Femur (tissue), 1 donor: ENCODE measurements at places on chromosomes 16 and 17.

DNA sequence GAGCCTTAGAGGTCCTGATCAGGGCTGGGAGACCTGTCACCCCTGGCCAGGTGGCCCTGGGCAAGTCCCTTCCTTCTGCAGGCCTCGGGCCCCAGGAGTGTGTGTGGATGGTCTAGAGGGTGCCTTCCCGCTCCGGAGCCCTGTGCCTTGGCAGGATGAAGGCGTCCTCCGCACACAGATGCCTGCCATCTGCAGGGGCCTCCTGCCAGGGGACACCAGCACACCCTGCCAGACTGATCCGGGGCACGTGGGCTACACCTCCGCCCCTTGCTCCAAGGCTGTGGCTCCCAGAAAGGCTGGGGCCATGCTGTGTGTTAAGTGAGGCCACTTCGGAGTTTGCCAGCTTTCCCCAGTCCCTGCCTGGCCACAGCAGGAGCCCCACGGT, 30.7 kb downstream of the NPTX1 start:
- DNase-seq: no peak

GRCh38 chr17:43031666-43032065, 6.6 kb downstream of the RND2 start:
- no peak for DNase-seq

DNA sequence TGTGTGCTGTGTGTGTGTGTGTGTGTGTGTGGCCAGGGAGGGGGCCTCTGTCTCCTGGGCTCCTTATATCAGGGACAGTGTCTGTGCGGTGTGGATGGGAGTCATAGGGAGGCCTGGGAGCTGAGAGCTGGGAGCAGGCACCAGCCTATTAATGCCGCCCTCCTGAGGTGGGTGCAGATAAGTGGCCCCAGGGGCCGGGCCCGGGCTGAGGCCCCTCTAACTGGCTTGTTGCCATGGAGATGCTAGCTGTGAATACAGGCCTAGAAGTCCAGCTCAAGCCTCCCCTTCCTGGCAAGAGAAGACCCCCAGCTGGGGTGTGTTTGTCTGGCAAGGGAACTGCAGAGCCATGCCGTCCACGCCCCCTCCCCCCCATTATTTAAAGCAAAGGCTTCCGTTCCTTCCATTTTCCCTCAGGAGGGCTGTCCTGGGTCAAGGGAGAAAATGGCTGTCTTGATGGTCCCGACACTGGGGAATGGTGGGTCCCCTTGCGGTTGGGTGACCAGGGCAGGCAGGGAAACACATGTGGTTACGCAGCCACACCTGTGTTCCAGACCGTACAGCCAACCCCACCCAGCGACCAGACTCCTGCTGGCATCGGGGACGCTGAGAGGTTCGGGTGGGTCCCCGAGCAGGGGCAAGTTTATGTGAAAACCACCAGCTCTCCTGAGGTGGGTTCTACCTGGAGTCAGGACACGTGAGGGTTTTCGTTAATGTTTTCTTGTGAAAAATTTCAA, 141.1 kb downstream of the MRM1 start:
- no peak for DNase-seq

- DNase-seq: no peak
These were observed 332.0 kb downstream of the XYLT1 start for GRCh38 chr16:17138801-17139200.

GRCh38 chr16:56732832-56733231, 2.9 kb downstream of the NUP93 start:
- DNase-seq: no peak

DNA sequence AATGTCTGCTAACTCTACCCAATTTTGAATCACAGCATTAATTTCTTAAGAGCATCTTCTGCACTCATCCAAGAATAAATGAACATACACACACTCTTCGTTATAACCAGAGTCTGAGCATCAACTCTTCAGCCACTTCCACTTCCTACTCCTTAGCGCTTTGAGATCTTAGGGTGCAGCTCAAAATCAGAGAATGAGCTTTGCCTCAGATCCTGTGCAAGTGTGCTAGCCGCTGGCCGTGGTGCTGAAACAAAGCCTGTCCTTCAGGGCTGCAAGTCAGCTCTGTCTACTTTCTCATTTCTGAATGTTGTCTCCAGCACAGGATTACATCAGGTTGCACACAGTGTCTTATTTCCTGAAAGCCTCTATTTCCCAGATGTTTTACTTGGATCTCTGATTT, 165.4 kb downstream of the AIPL1 start:
- peak; percentile 61 for DNase-seq

GRCh38 chr17:78127239-78127887, 1.2 kb downstream of the TMC6 start:
- DNase-seq: peak; percentile 74

- DNase-seq: no peak
These were observed 32.1 kb upstream of the ZNF750 start for GRCh38 chr17:82871776-82872561.

- peak; percentile 37 for DNase-seq
These were observed 772 bp upstream of the SAMD14 start for GRCh38 chr17:50130559-50131305.

GRCh38 chr16:65102326-65102725, 19.5 kb downstream of the CDH11 start:
- DNase-seq: no peak

- no peak for DNase-seq
These were observed 744 bp upstream of the NF1 start for GRCh38 chr17:31093866-31094599.

- no peak for DNase-seq
These were observed 19.7 kb upstream of the INTS2 start for GRCh38 chr17:61947367-61948078.

- DNase-seq: no peak
These were observed 8.7 kb downstream of the PPM1E start for GRCh38 chr17:58764373-58764772.

- no peak for DNase-seq
These were observed 7.0 kb upstream of the ODF4 start for GRCh38 chr17:8332688-8333087.

DNA sequence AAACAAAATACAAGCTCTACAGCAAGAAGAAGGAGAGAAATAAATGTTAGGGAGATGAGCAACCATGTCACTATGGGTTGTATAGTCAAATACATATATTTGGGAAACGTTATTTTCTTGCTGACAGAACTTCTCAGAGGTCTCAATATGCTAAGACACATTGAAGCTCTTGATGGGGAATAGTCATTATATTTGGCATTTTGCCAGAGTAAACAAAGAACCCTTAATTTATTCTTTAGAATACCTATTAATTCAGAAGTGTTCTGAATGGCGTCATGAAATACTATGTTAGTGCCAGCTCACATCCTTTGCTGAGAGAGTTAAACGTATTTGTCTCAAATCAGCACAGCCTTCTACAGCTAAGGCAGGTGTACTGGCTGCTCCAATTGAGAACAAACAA, 458.9 kb downstream of the CDH13 start:
- no peak for DNase-seq

DNA sequence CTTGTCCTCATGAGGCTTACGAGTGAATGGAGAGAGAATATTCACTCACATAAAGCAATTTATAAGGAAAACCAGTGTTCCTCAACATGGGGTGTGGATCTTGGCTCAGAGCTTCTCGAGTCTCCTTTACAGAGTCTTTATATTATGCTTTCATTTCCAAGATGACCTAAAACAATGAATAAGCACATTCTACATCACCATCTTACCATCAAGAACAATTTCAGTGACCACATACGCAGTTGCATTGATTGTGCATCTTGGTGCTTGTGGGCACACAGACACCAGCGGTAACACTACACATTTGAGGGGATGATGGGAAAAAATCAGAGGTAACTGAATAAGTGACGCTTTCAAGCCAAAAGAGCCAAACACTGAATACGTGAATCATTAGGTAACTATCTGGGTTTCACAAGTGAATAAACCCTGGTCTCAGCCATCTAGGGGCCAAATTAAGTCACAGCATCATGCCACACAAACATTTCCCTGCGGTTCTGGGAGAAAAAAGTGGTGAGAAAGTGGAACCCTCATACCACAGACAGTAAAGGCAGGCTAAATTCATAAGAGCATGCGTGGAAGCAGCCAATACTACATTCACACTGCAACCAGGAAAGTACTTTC, 9.4 kb downstream of the CWC25 start:
- DNase-seq: no peak

GRCh38 chr17:67546578-67547527, 169.8 kb downstream of the PITPNC1 start:
- peak; percentile 61 for DNase-seq

DNA sequence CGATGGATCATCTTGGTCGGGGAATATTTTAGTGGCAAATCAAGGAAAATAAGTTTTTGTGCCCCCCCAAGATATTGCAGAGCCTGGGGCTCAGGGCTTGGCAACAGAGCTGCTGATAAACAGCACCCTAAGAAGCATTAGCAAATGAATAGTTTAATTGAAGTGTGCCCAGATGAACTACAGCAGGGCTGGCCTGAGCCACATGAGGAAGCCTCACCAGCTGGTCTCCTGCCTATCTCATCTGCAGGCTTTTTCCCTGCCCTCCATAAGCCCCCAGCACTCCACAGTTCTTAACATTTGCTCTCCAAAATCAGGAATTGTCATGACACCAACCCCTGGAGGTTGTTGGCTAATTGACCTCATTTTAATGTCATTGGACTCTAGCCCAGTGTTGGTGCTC, 480.2 kb downstream of the HS3ST3B1 start:
- DNase-seq: no peak

- DNase-seq: no peak
These were observed 9.3 kb upstream of the SKAP1 start for GRCh38 chr17:48439110-48439850.

DNA sequence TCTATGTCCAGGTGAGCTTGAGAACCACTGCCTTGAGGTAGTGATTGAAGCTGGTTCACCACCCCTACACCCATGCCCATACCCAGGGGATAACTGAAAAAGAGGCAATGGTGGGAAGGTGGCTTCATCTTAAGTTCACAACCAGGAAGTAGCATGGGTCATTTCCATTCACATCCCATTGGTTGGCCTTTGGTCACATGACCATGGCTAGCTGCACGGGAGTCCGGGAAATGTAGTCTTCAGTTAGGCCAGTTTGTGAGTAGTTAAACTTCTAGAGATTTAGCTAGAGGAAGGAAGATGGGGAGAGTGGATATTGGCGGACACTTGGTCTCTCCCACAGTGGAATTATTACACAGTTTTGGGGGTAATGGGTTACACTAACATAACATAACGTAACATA, 92.9 kb downstream of the RGS9 start:
- no peak for DNase-seq

- no peak for DNase-seq
These were observed 24.4 kb downstream of the METTL16 start for GRCh38 chr17:2487306-2487705.

DNA sequence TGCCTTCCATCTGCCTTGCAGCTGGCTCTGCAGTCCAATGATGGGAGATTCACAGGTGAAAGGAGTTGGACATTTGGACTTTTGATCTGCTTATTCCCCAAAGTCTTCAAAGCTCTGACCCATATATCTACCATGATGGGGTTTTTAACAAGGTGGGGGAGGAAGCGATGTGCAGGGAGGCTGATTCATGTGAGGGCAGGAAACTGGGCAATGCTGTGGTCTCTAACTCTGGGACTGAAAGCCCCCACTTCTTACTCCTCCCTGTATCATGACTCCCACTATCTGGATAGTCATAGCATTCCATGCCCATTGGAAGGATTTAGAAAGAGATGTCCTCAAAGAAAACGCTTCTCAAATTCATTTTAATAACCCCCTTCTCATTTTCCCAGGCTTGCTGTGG, 16.3 kb downstream of the HOXB1 start:
- DNase-seq: no peak

DNA sequence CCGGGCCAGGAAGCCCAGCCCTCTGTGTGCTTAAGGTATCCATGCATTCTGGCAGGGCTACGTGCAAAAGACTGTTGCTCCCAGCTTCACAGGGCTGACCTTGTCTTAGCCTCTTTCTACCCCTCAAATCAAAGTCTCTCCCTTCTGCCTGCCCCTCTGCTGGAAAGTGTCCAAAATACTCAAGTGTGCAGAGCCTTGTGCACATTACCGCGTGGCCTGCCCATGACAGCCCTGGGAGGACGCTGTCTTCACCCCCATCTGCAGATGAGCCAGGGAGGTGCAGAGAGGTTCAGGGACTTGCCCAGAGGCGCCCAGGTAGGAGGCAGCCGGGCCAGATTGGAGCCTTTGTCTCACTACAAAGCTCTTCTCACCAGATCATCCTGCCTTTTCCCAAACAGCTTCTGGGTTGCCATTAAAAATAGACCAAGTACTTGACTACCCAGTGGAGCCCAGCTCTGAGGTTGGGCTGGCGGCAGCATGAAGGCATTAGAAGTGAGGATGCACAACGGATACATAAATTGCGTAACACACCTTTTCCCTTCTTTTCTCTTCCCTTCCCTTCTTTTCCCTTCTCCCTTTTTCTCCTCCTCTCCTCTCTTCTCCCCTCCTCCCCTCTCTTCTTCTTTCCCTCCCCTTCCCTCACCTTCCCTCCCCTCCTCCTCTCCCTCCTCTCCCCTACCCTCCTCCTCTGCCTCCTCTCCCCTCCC, 3.5 kb downstream of the CACNG4 start:
- DNase-seq: no peak

DNA sequence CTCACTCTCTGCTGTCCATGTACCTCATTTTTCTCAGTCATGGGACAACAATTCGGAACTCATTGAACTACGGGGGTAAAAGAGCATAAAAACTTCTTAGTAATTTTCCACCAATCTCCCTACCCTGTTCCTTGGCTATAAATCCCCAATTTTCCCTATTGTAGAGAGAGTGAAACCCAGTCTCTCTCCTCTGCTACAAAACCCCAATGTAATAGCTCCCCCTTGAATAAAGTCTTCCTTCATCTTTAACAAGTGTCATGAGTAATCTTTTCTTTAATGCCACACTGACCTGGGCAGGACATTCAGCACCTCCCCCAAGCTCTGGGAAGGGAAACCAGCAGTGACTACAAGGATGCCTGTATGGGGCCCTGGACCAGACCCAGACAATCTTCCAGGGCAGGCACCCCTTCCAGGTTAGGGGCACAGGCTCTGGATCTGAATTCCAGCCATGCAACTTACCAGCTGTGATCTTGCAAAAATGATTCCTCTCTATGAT, 10.2 kb upstream of the EIF1 start:
- DNase-seq: no peak

DNA sequence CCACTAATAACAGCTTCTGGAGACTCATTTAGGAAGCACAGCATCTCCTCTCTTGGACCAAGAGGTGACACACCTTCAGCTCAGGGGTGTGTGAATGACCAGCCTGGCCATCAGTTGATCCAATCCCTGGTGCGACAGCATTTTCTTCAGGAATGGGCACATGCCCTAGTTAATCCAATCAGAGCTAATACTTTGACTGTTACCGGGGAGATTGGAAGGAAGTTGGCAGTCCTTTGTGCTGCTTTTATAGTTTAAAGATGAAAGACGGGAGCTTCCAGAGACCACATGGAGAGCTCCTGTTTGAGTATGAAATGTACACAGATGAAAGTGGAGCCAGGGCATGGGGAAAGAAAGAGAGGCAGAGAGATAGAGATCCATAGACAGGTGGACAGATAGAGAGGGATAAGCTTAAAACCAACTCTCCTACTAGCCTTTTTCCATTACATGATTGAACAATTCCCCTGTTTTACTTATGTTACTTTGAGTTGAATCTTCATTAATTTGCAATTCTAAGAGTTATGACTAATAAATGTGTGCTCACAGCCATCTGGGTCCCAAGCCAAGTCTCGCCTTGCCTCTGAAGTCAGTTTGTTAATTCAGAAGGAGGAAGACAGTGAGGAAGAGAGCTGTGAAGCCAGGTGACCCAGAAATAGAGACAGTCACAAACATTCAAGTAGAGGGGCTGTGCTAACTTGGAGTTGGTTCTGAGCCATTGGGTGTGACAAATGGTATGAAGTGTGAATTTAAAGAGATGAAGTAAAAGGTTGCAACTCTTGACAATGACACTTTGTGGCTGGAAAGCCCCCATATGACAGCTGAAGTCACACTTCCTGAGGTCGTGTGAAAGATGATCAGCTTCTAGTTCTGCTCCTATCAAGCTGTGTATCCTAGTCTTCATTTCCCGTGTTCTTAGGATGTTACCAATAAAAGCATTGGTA, 120.0 kb upstream of the GOT2 start:
- no peak for DNase-seq
